Activated gamma-delta T cell treated with Interleukin-2 at 50 U/mL for 16 hours (primary cell): ENCODE measurements at places on chromosomes 2 and 18.

GRCh38 chr2:229679393-229680125, 34.8 kb downstream of the DNER start:
- no peak for DNase-seq

GRCh38 chr2:36812196-36812595, 115.7 kb downstream of the VIT start:
- DNase-seq = no peak

DNA sequence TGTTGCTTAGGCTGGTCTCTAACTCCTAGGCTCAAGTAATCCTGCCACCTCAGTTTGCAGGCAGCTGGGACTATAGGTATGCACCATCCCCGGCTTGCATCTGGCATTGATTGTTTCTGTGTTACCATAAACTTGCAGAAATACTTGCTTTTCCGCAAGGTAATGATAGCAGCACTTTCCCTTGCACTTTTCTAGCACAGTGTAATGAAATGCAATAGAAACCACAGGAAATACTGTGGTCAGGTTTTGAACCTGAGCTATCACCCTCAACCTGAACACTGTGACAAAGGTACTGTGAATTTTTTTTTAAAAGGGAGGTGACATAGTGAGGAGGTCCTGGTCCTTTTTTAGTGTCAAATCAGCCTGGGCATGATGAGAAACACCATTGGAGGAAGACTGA, 38.3 kb downstream of the DHRS9 start:
- DNase-seq = peak; percentile 32

DNA sequence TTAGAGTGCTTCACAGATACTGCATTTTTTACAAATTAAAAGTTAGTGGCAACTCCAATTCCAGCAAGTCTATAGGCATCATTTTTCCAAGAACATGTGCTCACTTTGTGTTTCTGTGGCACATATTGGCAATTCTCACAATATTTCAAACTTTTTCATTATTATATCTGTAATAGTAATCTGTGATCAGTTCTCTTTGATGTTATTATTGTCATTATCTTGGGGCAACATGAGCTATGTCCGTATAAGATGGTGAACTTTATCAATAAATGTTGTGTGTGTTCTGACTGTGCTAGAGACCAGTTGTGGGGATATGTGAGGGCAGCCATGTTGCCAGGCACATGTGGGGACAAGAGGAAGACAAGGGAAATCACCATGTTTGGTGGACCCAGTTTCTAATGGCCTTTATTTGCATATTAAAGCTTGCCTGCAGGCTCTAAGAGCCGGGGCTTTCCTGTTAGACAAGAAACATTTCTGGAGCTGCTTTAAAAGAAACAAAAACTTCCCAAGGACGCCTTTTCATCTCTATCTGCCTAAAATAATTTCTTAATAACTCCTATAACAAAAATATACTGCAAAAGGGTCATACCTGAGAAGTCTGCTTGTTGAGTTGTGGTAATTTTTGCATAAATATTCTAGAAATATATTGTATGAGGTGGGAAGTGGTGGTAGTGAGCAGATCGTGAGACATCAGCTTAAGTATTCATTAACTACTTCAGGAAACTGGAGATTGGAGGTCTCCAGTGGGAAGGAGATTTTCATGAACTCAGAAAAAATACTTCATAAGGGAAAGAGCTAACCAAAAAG, 37.2 kb downstream of the KYNU start:
- DNase-seq = no peak

DNA sequence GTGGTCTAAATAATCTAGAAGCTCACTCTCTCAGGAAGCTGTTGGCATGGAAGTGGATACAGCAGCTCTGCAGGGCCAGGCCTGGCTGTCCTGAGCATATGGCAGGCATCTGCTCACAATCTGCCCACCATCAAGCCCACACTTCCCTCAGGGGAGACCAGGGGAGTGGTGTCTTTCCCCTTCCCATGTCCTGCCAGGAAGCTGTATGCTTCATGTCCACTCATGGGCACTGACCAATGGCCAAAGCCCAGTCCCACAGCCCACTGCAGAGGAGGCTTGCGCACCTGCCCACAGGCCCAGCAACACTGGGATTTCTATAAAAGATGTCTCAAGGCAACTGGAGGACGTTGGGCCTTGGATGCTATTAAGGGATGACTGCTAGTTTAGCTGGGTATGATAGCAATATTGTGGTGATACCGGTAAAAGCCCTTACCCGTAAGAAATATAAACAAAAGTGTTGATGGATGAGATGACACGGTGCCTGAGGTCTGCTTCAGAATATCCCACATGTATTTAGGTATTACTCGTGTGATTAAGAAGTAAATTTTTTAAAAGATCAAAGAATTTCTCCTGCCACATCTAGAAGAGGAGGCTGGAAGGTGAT, 106.7 kb upstream of the CTDP1 start:
- DNase-seq = no peak

DNA sequence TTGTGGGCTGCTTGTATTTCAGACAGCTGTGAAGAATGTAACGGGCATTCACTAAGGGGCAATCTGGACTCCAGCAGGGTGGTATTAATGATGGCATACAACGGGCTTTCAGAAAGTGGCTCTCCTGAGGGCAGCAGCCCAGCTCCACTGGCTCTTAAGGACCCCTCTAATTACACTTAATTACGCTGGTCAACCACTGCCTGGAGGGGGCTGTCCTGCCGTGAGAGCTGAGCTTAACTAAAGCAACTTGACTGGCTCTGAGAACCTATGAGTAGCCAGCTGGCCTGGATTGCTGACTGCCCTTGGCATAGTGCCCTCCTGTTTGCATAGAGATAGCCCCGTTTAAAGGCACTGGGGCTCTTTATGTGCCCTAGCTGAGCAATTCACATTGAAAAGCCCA, 3.8 kb downstream of the LIPG start:
- no peak for DNase-seq

DNA sequence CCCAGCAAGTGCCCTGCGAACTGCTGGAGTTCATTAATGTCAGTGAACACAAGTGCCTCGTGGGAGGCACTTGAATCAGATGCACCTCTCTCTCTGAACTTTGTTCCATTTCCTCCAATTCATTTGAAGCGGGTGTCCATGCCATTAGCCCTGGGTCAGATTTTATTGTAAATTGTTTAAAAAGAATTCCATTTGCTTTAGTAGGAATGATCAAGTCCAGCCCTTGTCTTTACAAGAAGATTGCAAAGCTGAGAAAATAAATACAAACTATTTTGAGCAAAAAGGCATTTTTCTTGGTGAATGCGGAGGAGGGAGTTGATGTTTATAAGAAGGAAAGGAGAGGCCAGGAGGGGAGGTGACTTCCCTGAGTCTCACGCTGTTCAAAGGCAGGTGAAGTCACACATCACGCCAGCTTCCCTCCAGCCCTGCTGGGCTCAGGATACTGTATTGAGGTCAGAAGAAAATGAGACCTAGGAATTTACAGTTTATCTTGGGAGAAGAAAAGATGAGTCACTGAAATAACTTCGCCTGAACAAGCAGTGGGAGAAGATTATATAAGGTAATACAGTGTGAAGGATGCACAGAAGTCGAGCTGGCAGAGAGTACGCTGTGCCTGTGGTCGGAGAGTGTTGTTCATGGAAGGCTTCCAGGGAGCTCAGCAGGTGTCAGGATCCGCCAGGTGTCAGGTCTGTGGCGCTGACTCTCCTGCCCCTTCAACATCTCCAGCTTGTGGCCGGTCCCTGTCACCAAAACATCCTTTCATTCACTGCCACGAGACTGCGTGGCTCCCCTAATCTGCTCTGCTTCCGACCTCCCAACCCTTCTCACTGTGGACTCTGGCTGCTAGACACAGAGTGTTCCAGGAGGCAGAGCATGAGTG, 36.5 kb downstream of the EFR3B start:
- no peak for DNase-seq

DNA sequence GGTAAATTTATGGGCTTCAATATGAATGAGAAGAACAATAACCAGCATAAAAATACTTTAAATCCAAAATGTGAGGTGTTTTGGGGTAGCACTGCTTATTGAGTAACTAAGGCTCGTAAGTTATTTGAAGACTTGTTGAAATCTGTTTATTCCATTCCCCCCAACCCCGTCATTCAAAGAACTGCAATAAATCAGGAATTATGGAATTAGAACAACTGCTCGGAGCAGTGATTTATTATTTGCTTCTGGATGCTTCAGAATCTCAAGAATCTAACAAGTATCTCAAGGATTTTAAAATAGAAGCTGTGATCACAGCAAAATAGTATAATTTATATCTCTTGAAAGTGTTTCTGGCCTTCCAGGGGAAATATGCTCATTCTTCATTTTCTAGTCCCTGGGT, 86.8 kb downstream of the EML6 start:
- no peak for DNase-seq

DNA sequence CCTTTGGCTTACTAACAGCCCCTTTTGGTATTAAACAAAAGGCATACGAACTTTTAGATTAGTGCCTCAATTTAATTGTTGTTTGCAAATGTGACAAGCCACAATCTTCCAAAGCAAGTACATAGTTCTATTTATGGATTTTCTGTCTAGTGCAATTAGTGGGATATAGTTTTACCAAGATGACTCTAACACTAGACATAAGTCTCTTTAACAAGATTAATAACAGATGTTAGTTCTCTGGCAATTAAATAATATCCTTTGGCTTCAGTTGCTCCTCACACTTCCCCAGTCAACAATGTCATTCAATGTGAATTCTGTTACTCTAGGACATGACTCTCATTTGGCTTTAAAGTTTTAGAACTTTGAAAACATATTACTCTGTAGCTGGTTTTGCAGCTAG, 16.7 kb upstream of the MC4R start:
- DNase-seq = no peak

DNA sequence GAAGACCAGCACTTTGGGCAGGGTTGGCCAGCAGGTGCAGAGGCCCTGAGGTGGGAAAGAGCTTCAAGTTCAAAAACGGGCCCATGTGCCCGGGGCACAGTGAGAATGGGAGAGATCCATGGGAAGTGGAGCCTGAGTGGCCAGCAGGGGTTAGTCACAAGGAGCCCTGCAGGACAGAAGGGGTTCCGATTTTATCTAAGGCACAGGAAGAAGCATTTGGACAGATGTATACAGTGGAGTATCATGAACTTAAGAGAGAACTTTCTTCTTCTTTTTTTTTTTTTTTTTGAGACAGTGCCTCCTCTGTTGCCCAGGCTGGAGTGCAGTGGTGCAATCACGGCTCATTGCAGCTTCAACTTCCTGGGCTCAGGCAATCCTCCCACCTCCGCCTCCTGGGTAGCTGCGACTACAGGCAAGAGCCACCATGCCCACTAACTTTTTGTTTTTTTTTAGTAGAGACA, 24.0 kb downstream of the WIPF1 start:
- no peak for DNase-seq

GRCh38 chr2:207869784-207870778, 100.4 kb upstream of the FZD5 start:
- DNase-seq = no peak

- no peak for DNase-seq
Observed at GRCh38 chr2:137948894-137949293, 15.4 kb upstream of the HNMT start.

DNA sequence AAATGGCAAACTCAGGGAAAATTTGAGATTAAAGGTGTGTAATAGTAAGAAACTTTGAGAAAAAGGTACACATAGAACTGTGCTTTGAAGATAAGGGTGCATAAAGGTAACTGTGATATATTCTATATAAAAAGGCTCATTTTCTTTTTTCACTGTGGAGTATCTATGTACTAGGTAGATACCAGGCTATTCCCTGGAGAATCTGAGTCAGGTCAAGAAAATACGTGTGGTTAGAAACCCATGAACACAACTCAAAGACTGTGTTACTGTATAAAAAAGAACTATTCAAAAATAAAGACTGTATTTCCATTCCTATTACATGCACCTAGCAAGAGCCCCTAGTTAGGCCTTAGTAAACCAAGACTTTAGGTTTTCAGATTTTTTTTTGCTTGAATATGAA, 100.1 kb upstream of the GRB14 start:
- no peak for DNase-seq

DNA sequence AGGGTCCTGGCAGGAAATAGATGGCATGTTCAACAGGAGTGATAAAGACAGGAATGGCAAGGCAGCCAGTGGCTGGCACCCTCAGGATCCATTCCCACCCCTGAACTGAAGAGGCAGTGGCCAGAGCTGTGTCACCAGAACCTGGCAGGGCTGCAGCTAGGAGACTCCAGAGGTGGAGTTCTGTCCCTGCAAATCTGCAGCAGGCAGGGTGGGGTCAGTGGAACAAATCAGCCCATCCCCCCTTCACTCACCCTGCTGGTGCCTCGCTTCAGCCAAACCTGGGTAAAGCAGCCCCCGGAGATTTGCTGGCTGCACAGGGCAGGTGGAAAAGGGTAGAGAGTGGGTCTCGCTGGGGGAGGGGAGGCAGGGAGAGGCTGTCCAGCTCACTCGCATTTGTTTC, 12.7 kb downstream of the INPP5D start:
- DNase-seq = no peak

GRCh38 chr2:230905448-230906421, 19.3 kb downstream of the GPR55 start:
- peak; percentile 82 for DNase-seq

GRCh38 chr2:4844881-4845280, 847.3 kb upstream of the SOX11 start:
- no peak for DNase-seq

- no peak for DNase-seq
Observed at GRCh38 chr2:11777066-11777782, 30.8 kb downstream of the LPIN1 start.

DNA sequence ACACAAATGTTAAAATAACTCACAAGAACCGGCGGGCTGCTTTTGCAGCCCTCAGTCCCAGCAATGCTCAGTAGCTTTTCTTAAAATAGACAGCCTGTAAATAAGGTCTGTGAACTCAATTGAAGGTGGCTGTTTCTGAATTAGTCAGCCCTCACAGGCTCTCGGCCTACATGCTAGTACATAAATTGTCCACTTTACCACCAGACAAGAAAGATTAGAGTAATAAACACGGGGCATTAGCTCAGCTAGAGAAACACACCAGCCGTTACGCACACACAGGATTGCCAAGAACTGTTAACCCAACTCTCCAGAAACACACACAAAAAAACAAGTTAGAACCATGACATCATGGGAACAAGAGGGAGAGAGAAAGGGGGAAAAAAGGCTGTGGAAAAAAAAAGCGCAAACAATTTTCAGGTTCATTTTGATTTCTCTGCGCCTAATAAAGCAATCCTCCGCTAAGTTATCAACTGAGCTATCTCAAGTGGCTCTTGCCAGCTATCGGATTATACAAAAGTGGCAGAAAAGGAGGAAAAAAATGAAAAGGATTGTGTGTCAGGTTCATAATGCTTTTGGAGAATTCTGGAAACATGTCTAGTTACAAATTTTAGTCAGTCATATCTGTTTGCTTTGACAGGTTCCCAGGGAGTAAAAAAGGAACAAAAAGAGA, 89.1 kb downstream of the ZEB2 start:
- DNase-seq = no peak

GRCh38 chr18:6610466-6610865, 119.0 kb upstream of the ARHGAP28 start:
- DNase-seq = no peak

DNA sequence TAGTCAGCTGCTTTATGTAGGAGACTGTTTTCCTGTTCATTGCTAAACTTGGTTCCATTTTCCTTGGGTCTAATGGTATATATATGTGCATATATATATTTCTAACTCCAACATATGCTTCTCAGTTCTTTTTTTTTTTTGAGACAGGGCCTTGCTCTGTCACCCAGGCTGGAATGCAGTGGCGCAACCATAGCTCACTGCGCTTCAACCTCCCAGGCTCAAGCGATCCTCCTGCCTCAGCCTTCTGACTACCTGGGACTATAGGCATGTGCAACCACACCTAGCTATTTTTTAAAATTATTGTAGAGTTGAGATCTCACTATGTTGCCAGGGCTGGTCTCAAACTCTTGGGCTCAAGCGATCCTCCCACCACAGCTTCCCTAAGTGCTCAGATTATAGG, 22.1 kb downstream of the STPG4 start:
- DNase-seq = no peak
